NCI-H774 (cell line): ENCODE measurements at places on chromosomes 16 and 17.

- no peak for DNase-seq
Observed at GRCh38 chr17:79340333-79341221, 266.0 kb downstream of the ENGASE start.

- no peak for DNase-seq
Observed at GRCh38 chr16:3596101-3596861, 15.1 kb downstream of the SLX4 start.

GRCh38 chr17:58446086-58446485 lies 28.8 kb upstream of the RNF43 start:
- no peak for DNase-seq

- no peak for DNase-seq
Observed at GRCh38 chr16:23408242-23408822, 44.7 kb downstream of the COG7 start.

- DNase-seq: no peak
Observed at GRCh38 chr16:557463-558297, 2.5 kb upstream of the PRR35 start.

- DNase-seq: no peak
Observed at GRCh38 chr16:50280932-50281331, 14.6 kb downstream of the ADCY7 start.

DNA sequence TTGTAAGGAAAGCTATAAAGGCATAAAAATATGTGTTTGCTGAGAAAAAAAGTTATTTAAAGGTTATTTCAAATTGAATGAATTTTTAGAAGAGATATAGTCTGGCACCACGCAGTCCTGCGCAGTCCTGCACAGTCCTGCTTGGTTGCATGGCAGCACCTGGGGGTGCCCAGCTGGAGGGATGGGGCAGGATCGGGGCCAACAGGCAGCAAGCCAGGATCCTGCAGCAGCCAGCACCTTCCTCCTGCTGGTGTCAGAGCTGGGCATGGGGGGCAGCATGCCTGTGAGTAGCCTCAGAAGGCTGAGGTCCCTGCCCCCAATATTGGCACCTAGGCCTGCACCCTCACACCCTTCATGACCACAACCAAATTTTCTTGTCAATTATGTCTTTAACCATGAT lies 46.0 kb downstream of the GLG1 start:
- DNase-seq: no peak

DNA sequence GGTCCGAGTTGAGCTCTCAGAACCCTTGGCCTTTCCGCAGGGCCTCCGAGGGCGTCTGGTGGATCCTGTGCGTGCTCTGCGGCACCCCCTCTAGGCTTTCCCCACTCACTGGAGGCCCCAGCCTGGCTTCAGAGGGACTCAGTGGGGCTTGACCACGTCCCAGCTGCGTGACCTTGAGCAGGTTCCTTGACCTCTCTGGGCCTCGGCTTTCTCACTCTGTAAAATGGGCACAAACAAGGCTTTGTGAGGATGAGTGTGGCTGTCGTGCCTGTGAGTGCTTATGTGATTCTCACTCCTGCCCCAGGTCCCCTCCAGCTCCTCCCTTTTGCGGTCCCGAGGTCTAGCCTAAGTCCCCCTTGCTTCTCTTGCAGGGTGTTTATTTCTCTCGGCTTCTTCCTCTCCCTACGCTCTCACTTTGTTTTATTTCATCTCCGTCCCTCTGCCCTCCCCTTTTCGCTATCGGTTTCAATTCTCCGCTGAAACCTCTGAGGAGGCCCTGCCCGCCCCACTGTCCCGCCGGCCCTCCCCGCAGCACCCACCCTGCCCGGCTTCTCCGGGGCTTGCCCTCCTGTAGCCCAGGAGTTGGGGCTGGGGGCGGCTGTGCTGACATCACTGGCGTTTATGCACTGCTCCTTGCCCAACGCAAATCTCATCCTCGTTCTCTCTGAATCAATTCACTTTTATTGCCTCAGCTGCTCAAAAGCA lies 82.3 kb upstream of the CBX4 start:
- DNase-seq: no peak

GRCh38 chr17:12927541-12928425 lies 90.0 kb downstream of the ELAC2 start:
- DNase-seq: no peak

DNA sequence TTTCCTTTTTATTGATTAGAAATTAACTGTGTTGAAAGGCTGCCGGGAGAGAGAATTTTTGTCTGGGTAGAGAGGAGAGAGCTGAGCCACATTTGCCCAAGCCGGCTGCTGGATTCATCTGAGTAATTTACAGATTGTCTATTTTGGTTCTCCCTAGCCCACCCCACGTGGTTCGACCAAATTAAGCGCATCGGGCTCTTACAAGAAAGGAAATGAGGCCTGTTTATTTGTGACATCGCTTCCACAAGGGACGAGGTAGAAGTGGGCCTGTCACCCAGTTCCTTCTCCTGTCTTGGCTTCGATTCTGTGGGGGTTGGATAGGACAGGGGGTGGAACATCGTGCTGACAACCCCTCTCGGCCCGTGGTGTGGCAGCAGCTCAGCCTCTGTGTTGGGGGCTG lies 42.9 kb downstream of the SYT17 start:
- no peak for DNase-seq

DNA sequence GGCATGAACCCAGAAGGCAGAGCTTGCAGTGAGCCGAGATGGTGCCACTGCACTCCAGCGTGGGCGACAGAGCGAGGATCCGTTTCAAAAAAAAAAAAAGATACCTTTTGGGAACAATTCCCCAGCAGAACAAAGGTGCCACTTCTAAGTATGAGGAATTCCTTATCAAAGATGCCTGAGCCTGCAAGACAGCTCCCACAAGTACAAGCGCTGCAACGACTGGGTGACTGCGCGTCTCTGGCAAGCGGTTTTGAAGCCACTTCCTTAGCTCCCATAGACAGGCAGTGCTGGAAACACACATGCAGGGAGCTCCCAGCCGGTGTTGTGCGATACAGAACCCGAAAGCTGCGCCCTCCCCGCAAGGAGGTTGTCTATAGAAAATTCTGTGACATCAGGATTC lies 60.5 kb downstream of the ADCY9 start:
- no peak for DNase-seq

DNA sequence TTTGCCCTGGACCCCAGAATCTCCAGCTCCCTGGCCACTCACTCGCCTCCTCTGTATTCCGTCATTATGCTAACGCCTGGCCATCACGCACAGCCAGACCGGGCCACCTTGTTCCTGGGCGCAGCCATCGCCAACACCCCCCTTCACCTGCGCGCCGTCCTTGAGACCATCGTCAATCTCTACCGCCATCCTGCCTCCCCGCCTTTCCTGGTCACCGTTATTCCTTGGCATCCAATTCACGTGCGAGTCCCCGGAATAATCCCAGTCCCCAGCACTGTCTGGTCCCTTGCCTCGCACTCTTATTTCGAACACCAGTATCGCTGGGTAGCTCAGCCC lies 541 bp downstream of the VKORC1 start:
- no peak for DNase-seq

DNA sequence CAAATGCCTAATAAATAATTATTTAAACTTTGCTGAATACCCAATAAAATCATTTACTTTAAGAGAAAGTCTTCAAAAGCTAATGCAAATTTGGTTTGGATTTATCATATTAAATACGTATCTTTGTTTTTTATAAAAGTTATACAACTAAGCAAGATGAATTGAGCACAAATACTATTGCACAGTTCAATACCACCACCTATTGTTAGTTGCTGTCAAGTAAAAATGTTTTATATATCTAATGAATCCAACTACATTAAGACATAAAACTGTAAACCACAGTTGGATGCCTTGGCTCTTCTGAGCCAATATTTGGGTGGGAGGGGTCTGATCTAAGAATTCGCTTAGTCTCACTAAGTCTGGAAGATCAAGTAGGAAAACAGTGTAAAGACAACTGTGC lies 7.7 kb downstream of the FBXL20 start:
- DNase-seq: no peak

- no peak for DNase-seq
Observed at GRCh38 chr17:77869041-77869599, 89.4 kb upstream of the TNRC6C start.

- no peak for DNase-seq
Observed at GRCh38 chr16:19659554-19659953, 58.5 kb downstream of the KNOP1 start.

DNA sequence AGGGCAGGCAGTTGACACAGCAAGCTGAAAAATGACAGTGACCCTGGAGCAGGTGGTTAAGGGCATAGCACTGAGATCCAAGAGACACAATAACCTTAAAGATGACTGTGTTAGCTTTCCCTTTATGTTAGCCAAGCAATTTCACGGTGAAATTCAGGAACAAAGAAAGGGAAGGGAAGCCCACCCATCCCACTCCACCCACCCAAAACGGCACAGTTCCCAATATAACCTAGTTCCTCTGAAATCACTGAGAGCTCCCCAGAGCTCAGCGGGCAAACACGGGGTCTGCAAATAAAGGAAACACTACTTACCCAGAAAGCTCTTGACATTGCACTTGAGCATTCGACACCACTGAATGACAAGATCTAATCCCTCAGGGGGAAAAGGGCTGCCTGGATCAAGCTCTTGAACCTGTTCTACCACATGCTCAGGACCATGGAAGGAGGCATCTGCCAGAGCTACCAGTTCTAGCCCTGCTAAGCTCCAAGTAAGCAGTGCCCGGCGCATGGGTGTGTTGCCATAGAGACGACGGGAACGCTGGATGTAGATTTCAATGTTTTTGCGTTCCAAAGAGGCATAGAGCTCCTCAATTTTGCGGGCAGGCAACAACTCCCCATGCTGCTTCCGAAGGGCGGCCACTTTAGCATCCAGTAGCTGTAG lies 10.6 kb downstream of the BLTP2 start:
- DNase-seq: no peak

DNA sequence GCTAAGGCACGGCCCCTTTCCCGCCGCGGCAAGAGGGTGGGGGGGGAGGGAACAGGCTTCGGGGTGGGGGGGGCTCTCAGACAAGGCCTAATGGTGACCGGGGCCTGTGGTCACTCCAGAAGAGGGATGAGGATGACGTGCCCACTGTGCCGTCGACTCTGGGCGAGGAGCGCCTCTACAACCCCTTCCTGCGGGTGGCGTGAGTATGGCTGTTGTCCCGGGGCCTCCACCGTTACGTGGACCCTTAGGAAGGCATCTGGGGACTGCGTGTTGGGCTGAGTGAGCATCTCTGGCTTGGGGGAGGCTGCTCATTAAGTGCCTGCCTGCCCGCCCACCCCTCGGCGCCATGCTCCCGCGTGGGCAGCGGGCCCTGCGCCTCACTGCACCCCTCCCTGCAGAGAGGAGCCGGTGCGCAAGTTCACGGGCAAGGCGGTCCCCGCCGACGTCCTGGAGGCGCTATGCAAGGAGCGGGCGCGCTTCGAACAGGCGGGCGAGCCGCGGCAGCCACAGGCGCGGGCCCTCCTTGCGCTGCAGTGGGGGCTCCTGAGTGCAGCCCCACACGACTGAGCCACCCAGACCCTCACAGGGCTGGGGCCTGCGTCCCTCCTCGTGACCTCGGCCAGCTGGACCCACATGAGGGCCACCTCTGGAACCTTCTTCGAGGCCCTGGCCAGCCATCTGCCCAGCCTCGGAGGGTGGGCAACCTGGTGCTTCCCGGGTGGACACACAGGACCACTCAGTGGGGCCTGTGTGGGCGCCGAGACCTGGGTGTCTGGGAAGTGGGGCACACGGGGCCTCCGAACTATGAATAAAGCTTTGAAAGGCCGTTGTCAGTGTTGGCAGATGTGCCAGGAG lies 2.2 kb downstream of the HAGHL start:
- no peak for DNase-seq

DNA sequence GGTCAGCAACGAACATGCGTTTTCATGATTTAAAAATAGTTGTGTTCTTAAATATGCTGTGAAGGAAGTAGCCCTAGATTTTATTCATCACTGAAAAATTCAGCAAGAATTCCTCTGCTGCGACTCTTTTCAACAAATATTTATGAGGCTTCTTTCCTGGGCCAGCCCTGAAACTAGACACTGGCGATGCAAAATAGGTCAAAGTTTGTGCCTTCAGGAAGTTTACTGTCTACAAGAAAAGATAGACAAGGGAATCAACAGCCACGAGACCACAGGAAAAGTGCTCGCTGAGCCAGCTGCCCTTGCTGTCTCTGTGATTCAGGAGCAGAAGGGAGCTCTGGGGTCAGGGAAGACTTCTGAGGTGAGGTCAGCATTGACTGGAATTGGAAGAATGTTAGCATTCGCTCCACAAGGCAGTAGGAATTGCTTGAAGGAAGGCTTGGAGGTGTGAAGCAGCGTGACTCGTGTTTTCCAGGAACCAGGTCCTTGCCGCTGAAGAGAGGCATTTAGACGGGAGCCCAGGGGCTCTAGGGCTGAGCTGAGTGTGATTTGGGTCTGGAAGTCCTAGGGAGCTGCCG lies 1.9 kb upstream of the RPL26 start:
- no peak for DNase-seq

DNA sequence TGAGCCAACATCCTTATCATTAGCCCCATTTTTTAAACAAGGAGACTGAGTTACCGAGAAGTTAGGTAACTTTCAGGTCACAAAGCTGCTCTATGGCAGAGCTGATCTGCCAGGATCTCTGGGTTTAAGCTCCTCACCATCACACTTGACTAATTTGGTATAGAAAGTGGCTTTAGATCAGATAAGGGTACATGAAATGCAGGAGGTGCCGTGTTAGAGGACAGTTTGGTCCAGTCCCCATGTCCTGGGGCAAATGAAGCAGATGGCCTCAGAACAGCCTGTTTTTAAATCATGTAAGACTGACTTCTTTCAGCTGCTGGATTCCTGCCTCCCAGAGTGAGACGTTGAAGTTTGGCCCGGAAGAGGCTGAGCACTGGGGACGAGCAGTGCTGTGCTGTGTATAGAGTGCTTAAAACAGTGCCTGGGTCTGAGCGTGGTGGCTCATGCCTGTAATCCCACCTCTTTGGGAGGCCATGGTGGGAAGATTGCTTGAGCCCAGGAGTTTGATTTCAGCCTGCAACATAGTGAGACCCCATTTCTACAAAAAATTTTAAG lies 187.0 kb upstream of the CACNG3 start:
- DNase-seq: no peak

DNA sequence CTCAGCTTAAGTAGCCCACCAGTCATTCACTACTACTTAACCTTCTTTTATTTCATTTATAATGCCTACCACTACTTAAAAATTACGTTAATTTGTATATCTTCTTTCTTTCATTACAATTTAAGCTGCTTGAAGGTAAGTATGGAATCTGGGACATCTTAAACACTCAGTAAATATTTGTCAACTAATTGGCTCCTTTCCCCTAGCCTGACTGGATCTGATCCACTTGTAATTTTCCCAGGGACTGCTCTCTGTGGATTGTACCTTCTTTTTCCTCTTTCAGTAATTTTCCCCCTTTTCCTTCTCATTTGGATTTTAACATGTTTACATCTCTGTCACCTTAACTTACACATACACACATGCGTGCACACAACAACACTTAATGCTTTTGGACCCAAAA lies 152.4 kb upstream of the RBL2 start:
- DNase-seq: no peak

DNA sequence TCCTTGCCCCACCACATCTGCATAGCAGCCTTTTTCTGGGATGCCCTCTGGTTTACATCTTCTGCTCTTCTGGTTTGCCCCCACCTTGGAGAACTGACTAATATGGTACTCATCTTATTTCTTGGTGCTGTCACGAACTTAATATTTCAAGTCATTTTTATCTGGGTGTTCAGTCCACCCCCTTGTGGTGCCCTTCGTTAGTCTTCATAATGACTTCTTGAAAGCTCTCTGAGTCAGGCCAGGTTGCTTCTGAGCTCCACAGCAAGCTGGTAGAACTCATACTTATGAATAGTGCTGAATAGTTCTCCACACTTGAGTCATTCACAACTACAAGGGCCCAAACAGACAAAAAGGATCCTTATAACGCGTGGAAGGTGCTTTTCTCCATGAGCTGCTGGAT lies 35.8 kb upstream of the TEKT3 start:
- DNase-seq: no peak
